Diencephalon (tissue), 1 donor: ENCODE measurements at places on chromosomes 3 and 15. TPM values are rescaled to one million over a fixed set of nuclear protein-coding genes. Genes with fewer than 3 reads are reported as not detected.

The ATP8B4 gene
- total RNA-seq, result 11.1 TPM

The RARRES1 gene
- total RNA-seq, result 1.4 TPM

The TM4SF1 gene
- total RNA-seq, result 17.3 TPM

The SAXO2 gene
- 14.8 TPM for total RNA-seq

The ZNF621 gene
- 15.5 TPM for total RNA-seq

The HRG gene
- not detected for total RNA-seq

The THAP10 gene
- 6.0 TPM for total RNA-seq

The CEP19 gene
- total RNA-seq, result 11.8 TPM

The COL6A6 gene
- total RNA-seq, result 1.2 TPM

The CSTA gene
- total RNA-seq, result 1.4 TPM

The TJP1 gene
- 74.3 TPM for total RNA-seq

The MITF gene
- 4.4 TPM for total RNA-seq

The ZNF385D gene
- total RNA-seq, result 36.7 TPM

The TMC3 gene
- 0.23 TPM for total RNA-seq

The ATP13A4 gene
- 30.7 TPM for total RNA-seq

The CACNA2D2 gene
- 25.4 TPM for total RNA-seq

The CHRFAM7A gene
- 14.8 TPM for total RNA-seq

The TRMT10C gene
- total RNA-seq, result 38.1 TPM

The CLDN16 gene
- 0.46 TPM for total RNA-seq

The ECE2 gene
- 18.7 TPM for total RNA-seq

The SLC9C1 gene
- 0.23 TPM for total RNA-seq

The ILDR1 gene
- total RNA-seq, result not detected

The CCR1 gene
- 3.2 TPM for total RNA-seq

The TRAIP gene
- 4.4 TPM for total RNA-seq

The ADGRG7 gene
- not detected for total RNA-seq

The CD276 gene
- 37.1 TPM for total RNA-seq

The DPPA2 gene
- not detected for total RNA-seq

The VGLL3 gene
- total RNA-seq, result 1.6 TPM

The IMPG2 gene
- 6.9 TPM for total RNA-seq

The GOLGA8Q gene
- 0.69 TPM for total RNA-seq

The CTXN2 gene
- total RNA-seq, result 1.6 TPM

The KIF7 gene
- total RNA-seq, result 5.1 TPM

The CELSR3 gene
- 30.4 TPM for total RNA-seq

The CATSPER2 gene
- total RNA-seq, result 5.5 TPM

The MYL3 gene
- total RNA-seq, result 1.2 TPM

The CASR gene
- 0.69 TPM for total RNA-seq

The GPR87 gene
- not detected for total RNA-seq

The SSUH2 gene
- 0.69 TPM for total RNA-seq

The SHC4 gene
- total RNA-seq, result 10.1 TPM

The PTX3 gene
- 5.5 TPM for total RNA-seq

The SLC22A13 gene
- 0.69 TPM for total RNA-seq

The FRMD5 gene
- 27.9 TPM for total RNA-seq

The SLC27A2 gene
- total RNA-seq, result 6.2 TPM

The PDCD6IP gene
- 87.0 TPM for total RNA-seq

The CCDC191 gene
- total RNA-seq, result 10.6 TPM

The SENP8 gene
- total RNA-seq, result 6.0 TPM

The MBD4 gene
- total RNA-seq, result 24.9 TPM

The RARB gene
- total RNA-seq, result 31.1 TPM

The GOLGA6D gene
- not detected for total RNA-seq

The THRB gene
- 11.1 TPM for total RNA-seq

The CRYGS gene
- total RNA-seq, result 2.1 TPM

The GHSR gene
- 0.69 TPM for total RNA-seq

The TRPC1 gene
- 95.3 TPM for total RNA-seq
